ENCODE measurements at places on chromosomes 6 and 20. TPM values are rescaled to one million over a fixed set of nuclear protein-coding genes. Genes with fewer than 3 reads are reported as not detected.

Gene SYTL3
- polyA plus RNA-seq: 1.6 TPM

Gene DNAH8
- polyA plus RNA-seq: not detected

Gene STXBP5
- polyA plus RNA-seq: 40.0 TPM

Gene MMP24
- polyA plus RNA-seq: 0.45 TPM

Gene SPEF1
- polyA plus RNA-seq: 0.12 TPM

Gene PACRG
- polyA plus RNA-seq: not detected

Gene MCCD1
- not detected for polyA plus RNA-seq

Gene EGFL8
- polyA plus RNA-seq: 2.8 TPM

Data from AG04450 (cell line).